ENCODE measurements at places on chromosomes 12 and 14.

GRCh38 chr14:99047441-99048031 lies 224.5 kb downstream of the BCL11B start:
- no peak for DNase-seq

GRCh38 chr12:78470354-78471195 lies 394.0 kb upstream of the SYT1 start:
- peak; percentile 11 for DNase-seq

- no peak for DNase-seq
Observed at GRCh38 chr12:131372171-131372475, 338.8 kb upstream of the SFSWAP start.

DNA sequence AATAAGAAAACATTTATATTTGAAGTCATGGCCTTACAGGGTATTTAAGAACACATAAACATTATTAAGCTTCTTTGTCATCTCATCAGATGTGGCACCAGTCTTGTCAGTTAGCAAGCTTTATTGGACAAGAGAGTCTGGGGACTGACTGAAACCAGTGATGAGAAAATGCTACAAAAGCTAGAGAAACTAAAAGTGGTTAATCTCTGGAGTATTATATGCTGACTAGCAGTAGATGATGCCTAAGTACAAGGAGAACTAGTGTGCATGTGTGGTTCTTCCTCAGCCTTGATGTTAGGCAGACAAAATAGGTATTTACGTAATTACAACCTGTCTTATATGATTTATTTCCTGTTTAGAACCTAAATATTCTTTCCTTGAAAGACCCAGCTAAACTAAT lies 176.5 kb downstream of the CPNE8 start:
- DNase-seq: no peak

- no peak for DNase-seq
Observed at GRCh38 chr12:14635776-14636175, 60.6 kb downstream of the GUCY2C start.

DNA sequence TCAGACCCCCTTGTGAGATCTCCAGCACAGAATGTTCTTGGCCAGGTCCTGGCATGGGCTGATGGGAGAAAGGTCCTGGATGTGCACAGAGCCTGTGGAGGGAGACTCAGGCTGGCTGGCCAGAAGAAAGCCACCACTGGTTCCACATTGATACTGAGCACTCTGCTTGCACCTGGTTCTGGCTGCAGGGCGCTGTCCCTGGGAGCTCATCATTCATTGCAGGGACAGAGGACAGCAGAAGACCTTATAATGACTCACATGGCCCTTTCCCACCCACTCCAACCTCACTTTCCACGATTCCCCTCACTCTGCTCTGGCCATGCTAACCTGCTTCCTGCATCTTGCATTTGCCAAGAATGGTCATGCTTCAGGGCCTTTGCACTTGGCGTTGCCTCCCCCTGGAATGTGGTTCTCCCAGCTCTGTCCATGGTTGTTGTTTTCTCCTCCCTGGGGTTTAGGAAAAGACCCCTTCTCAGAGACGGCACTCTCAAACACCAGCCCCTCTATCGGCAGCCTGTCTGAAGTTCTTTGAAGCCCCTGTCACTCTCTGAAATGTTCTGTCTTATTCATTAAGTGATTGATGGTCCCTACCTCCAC lies 10.3 kb downstream of the KRT7 start:
- DNase-seq: no peak

- DNase-seq: no peak
Observed at GRCh38 chr12:65776994-65777393, 47.3 kb upstream of the HMGA2 start.

- no peak for DNase-seq
Observed at GRCh38 chr14:89171168-89171567, 245.9 kb downstream of the FOXN3 start.

DNA sequence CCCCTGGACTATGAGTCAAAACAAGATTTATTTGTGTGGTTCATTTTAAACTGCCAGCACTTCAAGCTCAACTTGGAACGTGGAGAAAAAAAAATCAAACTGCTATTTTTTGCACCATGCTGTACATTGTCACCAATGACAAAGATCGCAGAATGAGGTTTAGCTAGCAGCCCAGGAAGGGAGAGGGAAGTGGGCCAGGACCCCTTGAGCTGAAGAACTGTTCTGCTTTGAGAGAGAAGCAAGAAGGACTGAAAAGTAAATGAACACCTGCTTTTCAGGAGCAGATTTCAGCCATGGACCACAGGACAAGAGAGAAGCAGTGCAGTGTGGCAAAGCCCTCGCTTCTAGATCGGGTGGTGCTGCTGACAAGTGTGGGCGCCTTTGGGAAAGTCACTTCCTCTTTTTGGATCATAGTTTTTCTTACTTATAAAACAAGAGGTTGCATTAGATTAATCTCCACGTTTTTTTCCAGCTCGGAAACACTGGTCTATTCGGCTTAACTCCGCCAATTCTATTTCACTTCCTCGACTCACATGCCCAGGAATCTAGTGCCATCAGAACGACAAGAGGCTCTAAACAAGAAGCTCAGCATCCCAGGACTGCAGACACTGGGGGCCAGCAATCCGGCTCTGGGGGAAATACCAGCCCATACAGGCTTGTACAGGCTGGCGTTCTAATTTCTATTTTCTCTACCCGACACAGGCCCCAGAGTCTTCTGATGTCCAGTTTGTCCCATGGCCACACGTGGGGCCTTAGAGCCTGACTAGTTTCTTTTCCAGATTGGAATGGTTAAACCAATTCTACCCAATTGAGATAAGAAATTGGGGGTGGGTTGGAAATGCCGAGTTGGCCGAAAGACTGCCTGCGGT lies 129.9 kb downstream of the CRACR2A start:
- no peak for DNase-seq

DNA sequence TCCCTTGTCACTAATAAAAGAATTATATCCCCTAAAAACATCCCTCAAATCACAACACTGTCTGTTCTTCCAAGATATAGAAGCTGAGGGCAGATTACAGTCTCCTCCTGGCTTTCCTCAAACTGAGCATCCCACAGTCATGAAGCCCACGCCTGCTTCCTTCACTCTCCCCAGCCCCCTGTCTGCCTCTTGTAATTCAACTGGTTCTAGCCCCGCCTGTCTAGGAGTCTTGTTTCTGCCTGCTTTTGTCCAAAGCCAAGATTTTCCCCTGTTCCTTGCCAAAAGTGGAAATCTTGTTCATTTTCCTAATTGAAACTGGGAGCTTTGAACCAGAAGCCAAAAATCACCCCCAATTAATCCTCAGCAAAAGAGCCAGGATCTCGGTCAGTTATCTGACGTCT lies 35.9 kb upstream of the PWP1 start:
- no peak for DNase-seq

DNA sequence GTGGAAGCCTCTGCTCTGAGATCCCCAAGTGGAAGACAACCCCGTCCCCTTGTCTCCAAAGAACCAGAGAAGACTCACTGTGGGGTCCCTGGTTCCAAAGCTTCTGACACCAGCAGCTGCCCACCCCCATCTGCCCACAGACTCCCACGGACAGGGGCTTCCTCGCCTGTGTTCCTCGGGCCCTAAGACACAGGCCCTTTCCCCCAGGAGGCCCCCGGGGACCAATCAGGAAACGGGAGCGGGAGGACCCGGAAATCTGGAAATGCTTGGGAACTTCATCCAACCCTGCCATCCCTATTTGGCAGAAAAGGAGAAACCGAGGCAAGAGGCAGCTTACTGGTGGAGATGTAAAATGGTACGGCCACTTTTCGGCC lies 113.1 kb downstream of the NCOR2 start:
- DNase-seq: no peak
